Peyer's patch (tissue), 4 donors: ENCODE measurements at places on chromosomes 1 and 21. TPM values are rescaled to one million over a fixed set of nuclear protein-coding genes. Genes with fewer than 3 reads are reported as not detected.

The BCAN gene
- not detected for total RNA-seq

The OBSCN gene
- 21.0 TPM for total RNA-seq

The HES5 gene
- not detected for total RNA-seq

The C1QTNF12 gene
- total RNA-seq = 44.2 TPM

The GPR25 gene
- total RNA-seq = not detected

DNA sequence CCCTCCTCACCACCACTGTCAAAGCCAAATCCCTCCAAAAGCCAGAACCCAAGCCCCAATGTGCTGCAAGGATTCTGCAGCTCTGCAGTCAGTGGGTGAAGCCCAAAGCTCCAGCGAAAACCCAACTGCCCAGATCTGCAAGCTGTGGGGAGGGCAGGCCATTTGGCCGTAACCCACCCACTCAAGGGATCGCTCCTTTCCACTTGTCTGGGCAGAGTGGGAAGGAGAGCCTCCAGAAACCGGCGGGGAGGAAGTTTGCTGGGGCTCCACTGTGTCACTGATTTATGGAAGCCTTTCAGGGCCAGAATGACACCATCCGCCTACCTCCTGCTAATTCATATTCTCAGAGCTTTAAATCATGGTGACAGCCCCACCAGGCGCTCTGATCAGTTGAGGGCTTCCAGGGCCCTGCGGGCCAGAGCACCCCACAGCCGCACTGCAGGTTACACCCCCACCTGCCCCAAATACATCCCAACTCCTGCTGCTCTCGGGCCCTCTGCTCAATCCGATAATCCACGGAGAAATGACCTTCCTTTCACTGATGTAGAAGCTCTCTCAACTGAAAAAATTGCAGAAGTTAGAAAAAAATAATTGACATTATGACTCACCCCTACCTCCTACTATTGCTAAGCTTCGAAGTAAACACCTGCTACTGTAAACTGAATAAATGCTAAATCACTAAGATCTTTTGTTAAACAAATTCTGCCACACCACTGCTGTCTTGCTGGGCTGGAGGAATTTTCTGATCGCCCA, 40.6 kb upstream of the RAB4A start:
- DNase-seq = no peak
- H3K4me3 ChIP-seq = no peak overlapping the region
- H3K27me3 ChIP-seq = no peaks in the 10 kb centered on the region
- peak overlapping the region; percentile 34 for H3K27ac ChIP-seq
- H3K36me3 ChIP-seq = no peaks in the 10 kb centered on the region

GRCh38 chr1:84585803-84586202, 11.6 kb upstream of the CTBS start:
- no peak for DNase-seq
- no peak overlapping the region for H3K27ac ChIP-seq
- H3K4me3 ChIP-seq = no peak overlapping the region
- H3K4me1 ChIP-seq = no peaks in the 10 kb centered on the region

- H3K27ac ChIP-seq = peak overlapping the region; percentile 72
- no peaks in the 10 kb centered on the region for H3K27me3 ChIP-seq
- DNase-seq = no peak
- H3K4me1 ChIP-seq = no peaks in the 10 kb centered on the region
- no peaks in the 10 kb centered on the region for H3K36me3 ChIP-seq
- H3K4me3 ChIP-seq = no peak overlapping the region
These were observed 17.6 kb downstream of the PBX1 start for GRCh38 chr1:164576291-164577271.

DNA sequence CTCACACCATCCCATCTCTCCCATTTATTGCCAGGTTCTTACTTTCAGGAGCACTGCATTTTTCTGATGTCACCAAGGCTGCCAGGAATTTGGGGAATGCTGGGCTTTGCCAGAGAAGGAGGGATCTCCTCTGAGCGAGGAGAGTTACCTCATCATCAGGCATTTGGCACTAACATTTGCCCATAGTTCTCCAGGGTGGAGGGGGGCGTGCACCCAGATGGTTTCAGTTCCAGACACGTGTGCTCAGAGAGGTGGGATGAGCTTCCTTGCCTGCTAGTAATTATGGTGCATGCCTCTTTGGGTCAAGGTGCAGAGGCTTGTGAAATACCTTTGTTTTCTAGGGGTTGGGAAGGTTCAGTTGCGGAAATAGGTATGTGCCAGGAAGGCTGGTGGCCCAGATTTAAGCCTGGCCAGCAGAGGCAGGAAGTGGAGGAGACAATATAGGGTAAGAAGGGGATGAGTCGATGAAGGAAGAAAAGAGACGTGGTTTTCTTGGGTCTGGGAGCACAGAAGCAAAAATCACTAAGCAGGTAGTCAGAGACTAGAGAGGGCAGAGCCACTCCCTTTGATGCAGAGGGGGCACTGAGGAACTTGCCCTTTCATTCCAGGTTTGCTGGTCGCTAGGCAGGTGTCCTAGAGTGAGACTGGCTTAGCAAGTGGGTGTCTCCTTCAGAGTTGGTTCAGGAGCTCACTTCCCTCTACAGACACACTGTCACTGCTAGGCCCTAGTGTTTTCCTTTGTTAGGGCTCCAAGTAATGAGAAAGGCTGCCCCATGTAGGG, 7.2 kb downstream of the TUFT1 start:
- peak; percentile 76 for DNase-seq
- no peaks in the 10 kb centered on the region for H3K27me3 ChIP-seq
- H3K4me3 ChIP-seq = no peak overlapping the region
- H3K36me3 ChIP-seq = no peaks in the 10 kb centered on the region

DNA sequence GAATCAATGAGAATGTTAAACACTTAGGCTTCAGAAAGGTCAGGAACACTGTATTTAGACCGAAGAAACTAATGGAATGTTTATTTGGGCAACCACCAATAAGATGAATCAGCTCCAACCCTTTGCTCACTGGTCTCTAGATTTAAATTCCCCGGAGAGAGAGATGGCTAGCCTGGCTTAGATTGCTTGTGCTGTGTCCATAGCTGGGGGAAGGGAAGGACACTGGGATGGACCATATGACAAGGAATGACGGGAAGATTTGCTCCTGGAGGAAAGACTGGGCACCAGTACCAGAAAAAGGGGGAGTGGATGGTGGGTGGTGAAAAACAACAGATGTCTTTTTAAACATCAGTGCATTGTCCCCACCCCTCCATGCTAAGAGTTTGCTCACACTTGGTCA, 426.6 kb downstream of the DUSP10 start:
- no peaks in the 10 kb centered on the region for H3K27me3 ChIP-seq
- H3K4me3 ChIP-seq = no peak overlapping the region

DNA sequence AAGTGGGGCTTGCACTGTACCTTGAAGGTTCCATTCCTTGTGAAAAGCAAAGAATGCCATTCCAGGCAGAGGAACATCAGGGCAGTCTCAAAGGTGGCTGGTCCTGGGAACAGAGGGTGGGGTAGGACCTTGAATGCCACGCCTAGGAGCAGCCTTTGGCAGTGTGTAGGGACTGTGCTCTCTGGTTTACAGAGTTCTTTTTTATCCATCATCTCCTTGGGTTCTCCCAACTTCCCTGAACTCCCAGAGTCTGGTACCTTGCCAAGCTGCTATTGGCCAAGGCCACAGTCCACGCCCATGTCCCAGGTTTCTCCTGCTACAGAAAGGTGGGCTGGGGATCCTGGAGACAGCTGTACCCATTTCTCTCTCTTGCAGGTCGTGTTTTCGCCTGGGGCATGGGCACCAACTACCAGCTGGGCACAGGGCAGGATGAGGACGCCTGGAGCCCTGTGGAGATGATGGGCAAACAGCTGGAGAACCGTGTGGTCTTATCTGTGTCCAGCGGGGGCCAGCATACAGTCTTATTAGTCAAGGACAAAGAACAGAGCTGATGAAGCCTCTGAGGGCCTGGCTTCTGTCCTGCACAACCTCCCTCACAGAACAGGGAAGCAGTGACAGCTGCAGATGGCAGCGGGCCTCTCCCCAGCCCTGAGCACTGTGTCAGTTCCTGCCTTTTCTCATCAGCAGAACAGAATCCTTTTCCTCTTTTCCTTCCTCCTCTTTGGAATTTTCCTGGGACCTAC, 15.3 kb upstream of the TRNAU1AP start:
- H3K4me1 ChIP-seq = peaks cover 7% of the 10 kb centered on the region
- no peaks in the 10 kb centered on the region for H3K27me3 ChIP-seq
- no peak for DNase-seq
- no peaks in the 10 kb centered on the region for H3K36me3 ChIP-seq
- H3K4me3 ChIP-seq = no peak overlapping the region
- no peak overlapping the region for H3K27ac ChIP-seq

GRCh38 chr1:45304311-45305081, 22.2 kb upstream of the HPDL start:
- DNase-seq = peak; percentile 61
- H3K27me3 ChIP-seq = no peaks in the 10 kb centered on the region
- peaks cover 14% of the 10 kb centered on the region for H3K4me1 ChIP-seq
- H3K27ac ChIP-seq = peak overlapping the region; percentile 95
- H3K4me3 ChIP-seq = peak overlapping the region; percentile 70
- H3K36me3 ChIP-seq = no peaks in the 10 kb centered on the region

GRCh38 chr1:215114154-215114933, 31.8 kb downstream of the KCNK2 start:
- DNase-seq = no peak
- H3K4me3 ChIP-seq = no peak overlapping the region
- no peak overlapping the region for H3K27ac ChIP-seq
- H3K36me3 ChIP-seq = no peaks in the 10 kb centered on the region

GRCh38 chr1:234473118-234473517, 5.9 kb downstream of the TARBP1 start:
- no peaks in the 10 kb centered on the region for H3K27me3 ChIP-seq
- no peaks in the 10 kb centered on the region for H3K36me3 ChIP-seq
- no peak for DNase-seq
- no peak overlapping the region for H3K27ac ChIP-seq
- H3K4me1 ChIP-seq = peaks cover 2% of the 10 kb centered on the region

- H3K4me1 ChIP-seq = no peaks in the 10 kb centered on the region
- H3K27ac ChIP-seq = no peak overlapping the region
- DNase-seq = no peak
These were observed 76.0 kb downstream of the RPS6KC1 start for GRCh38 chr1:213127074-213127473.

DNA sequence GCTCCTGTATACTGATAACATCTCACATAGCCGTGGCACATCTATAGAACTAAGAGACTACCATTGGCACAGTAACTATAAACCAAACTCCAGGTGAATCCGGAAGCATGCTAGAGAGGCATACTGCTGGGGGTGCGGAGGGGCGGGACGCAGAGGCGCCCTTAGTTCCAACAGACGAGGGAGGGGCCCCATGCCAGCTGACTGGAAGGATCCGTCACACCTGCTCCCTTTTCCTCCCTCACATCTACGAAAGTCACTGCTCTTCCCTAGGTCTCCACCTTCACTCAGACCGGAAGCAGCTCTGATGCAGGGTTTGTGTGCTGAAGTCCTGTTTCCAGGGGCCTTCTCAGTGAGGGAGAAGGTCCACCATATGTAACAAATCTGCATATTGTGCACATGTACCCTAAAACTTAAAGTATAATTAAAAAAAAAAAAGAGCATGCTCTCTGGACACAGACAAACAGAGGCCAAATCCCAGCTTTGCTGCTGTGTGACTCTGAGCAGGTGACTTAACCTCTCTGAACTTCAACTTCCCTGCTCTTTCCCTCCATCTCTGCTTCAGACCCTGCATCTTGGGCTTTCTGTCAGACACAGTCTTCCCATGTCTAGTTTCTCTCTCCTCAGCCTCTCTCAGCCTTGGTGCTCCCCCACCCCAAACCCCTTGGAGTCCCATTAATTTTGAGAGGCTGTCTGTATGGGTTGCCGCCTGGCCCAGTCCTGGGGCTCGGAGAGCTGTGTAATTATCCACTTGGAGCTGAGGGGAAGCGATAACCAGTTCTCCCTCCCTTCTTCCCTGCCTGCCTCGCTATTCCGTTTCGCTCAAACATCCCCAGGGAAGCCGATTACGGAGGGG, 7.8 kb upstream of the GJB5 start:
- DNase-seq = no peak
- no peak overlapping the region for H3K27ac ChIP-seq
- no peaks in the 10 kb centered on the region for H3K27me3 ChIP-seq
- H3K36me3 ChIP-seq = no peaks in the 10 kb centered on the region
- no peaks in the 10 kb centered on the region for H3K4me1 ChIP-seq

- no peaks in the 10 kb centered on the region for H3K4me1 ChIP-seq
- no peak for DNase-seq
- no peak overlapping the region for H3K4me3 ChIP-seq
- no peaks in the 10 kb centered on the region for H3K27me3 ChIP-seq
- H3K36me3 ChIP-seq = no peaks in the 10 kb centered on the region
These were observed 25.5 kb upstream of the F13B start for GRCh38 chr1:197092491-197093023.

DNA sequence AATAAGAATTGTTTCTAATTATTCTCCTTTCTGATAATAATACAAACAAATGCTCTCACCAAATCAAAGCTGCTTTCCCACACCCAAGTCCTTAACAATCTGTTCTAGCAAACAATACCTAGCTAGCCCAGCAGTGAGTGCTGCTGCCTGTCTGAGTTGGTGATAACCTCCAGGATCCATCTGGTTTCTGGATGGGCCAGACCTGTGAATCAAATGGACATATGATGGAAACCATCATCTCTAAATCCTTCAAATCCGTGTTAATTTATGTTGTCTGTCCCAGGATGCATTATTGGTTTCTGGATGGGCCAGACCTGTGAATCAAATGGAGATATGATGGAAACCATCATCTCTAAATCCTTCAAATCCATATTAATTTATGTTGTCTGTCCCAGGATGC, 1230.0 kb downstream of the AMY1C start:
- no peaks in the 10 kb centered on the region for H3K4me1 ChIP-seq
- no peak overlapping the region for H3K4me3 ChIP-seq
- no peak overlapping the region for H3K27ac ChIP-seq
- no peaks in the 10 kb centered on the region for H3K36me3 ChIP-seq
- no peak for DNase-seq
- H3K27me3 ChIP-seq = no peaks in the 10 kb centered on the region

GRCh38 chr1:51729156-51729823, 112.4 kb downstream of the OSBPL9 start:
- no peaks in the 10 kb centered on the region for H3K36me3 ChIP-seq
- H3K4me3 ChIP-seq = peak overlapping the region; percentile 65
- H3K27ac ChIP-seq = peak overlapping the region; percentile 68
- peak; percentile 88 for DNase-seq

DNA sequence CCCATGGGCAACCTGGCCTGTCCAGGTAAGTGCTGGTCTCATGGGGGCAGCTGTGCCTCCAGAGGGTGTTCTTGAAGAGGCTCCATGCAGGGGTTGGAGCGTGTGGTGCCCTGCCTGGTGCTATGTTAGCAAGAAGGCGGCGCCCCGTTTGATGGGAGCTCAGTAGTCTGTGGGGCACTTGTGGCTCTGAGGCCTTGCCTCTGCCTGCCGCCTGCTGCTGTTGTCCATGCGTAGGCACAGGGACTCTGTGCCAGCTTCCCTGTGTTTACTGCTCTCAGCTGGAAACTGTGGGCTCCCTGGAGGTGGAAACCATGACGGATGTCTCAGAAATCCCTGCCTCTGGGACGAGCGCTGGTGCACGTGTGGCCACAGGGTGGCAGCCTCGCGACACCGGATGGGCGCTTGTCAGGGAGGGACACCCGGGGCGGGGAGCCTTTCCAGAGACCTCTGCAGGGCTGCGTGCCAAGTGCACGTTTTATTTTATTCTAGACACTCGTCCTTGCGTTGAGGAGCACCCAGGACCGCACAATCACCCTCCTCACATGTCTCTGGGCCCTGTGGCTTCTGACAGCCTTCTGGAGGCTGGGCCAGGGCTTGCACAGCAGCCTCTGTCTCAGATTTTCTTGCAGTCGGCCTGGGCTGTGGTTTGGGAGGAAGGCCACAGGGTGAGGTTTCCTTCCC, 27.1 kb downstream of the SNAP47 start:
- H3K27ac ChIP-seq = no peak overlapping the region
- no peaks in the 10 kb centered on the region for H3K36me3 ChIP-seq
- no peaks in the 10 kb centered on the region for H3K27me3 ChIP-seq
- peak overlapping the region; percentile 7 for H3K4me3 ChIP-seq
- no peaks in the 10 kb centered on the region for H3K4me1 ChIP-seq

GRCh38 chr1:114152089-114152507, 1.6 kb downstream of the SYT6 start:
- no peak overlapping the region for H3K27ac ChIP-seq
- H3K36me3 ChIP-seq = no peaks in the 10 kb centered on the region
- H3K4me1 ChIP-seq = peaks cover 28% of the 10 kb centered on the region
- DNase-seq = no peak
- peaks cover 38% of the 10 kb centered on the region for H3K27me3 ChIP-seq
